ENCODE measurements at places on chromosomes 2 and 18.

- no peak for DNase-seq
Measured at GRCh38 chr2:65607662-65608305, 175.4 kb upstream of the SPRED2 start.

- DNase-seq = no peak
Measured at GRCh38 chr2:218508299-218508698, 59.9 kb downstream of the USP37 start.

DNA sequence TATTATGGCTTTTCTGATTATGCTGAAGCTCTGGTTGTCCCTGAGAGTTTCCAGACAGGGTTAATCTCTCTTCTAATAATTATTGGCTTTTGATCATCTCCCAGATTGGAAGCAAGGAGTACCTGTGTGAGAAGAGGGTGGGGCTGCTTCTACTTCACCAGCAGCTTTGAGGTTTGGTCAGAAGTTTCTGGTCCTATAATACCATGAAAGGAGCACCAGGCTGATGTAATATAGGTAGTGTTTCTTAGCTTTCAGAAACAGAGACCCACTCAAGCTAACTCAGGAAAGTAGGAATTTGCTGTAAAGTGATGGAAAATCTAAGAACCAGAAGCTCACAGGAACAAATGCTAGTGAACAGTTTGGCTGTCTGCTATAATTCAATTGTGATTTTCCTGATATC, 57.6 kb downstream of the SGPP2 start:
- DNase-seq = no peak

DNA sequence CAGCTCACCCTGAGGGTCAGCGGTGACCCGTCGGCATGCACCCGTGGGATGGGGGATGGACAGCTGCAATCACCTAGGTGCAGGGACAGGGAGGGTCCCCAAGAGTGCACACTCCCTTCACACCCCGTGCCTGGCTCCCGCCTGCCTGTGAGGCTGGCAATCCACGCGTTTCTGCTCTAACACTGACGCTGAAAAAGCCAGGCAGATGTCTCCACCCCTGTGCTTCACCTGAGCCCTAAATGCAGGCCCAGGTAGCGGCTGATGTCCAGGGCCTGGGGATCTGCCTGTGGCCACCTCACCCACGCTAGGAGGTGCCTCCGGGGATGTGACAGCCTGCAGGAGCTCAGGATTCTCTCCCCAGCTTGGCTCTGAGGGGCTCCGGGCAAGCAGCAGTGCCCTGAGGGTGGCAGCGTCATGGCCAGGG, 212.0 kb upstream of the SALL3 start:
- no peak for DNase-seq

- peak; percentile 30 for DNase-seq
Measured at GRCh38 chr2:174485788-174486562, 854 bp downstream of the GPR155 start.

DNA sequence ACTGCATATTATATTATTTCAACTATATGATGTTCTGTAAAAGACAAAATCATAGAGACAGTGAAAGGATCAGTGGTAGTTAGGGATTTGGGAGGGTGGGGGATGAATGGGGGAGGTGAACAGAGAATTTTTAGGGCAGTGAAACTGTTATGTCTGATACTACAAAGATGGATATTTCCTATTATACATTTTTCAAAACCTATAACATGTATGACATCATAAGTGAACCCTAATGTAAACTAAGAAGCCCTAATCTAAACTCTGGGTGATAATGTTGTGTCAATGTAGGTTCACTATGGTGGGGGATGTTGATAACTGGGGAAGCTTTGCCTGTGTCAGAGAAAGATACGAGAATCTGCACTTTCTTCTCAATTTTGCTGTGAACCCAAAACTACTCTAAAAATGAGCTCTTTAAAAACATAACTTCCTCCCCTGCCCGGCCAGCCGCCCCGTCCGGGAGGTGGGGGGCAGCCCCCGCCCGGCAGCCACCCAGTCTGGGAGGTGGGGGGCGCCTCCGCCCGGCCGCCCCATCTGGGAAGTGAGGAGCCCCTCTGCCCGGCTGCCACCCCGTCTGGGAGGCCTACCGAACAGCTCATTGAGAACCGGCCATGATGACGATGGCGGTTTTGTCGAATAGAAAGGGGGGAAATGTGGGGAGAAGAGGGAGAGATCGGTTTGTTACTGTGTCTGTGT, 234.4 kb downstream of the RPIA start:
- DNase-seq = no peak

GRCh38 chr2:43221763-43222474, 4.5 kb downstream of the ZFP36L2 start:
- peak; percentile 31 for DNase-seq

DNA sequence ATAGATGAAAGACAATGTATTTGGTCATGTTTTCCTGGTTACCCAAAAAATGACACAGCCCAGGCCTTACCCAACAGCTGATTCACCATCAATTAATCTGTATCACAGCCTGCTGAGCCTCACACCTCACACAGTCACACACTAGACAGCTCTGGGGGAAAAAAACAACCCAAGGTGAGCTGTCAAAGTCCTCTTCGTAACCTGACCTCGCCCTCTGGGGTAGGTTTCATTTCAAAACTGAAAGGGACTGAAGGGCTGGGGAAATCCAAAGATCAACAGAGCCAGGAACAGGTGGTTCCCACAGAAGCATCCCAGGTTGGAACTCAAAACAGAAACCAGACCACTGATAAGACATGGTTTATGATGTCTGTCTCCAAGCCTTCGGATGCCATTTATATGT, 18.2 kb upstream of the PCBP1 start:
- DNase-seq = no peak

DNA sequence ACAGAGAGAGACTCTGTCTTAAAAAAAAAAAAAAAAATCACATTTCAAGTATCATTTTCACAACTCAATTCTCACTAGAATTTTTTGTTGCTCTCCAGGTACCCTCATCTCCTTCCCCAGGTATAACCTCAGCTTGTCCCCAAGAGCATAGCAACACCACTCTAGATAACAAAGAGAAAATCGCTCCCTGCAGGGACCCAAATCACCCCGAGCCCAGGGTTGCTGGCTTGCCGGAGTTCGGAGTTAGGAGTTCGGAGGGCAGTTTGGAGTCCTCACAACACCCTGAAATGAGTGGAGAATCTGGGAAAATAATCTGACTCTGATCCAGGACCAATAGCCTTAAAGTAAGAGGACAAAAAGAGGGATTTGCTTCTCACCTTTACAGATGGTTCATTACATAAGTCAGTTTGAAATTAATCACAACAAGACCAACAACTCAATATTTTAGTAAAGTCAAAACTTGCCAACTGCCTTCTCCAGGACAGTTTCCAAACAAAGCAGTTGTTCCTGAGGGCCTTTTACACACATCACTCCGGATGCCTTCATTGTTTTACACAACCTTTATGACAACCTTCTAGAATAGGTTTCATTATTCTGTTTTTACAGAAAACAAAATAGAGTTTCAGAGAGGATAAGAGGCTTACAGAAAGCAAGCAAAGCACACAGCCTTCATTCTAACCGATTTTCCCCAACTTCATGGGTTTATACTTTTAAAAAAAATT, 59.1 kb downstream of the C2orf76 start:
- DNase-seq = no peak

GRCh38 chr18:22082408-22082807, 87.0 kb upstream of the GATA6 start:
- DNase-seq = no peak

DNA sequence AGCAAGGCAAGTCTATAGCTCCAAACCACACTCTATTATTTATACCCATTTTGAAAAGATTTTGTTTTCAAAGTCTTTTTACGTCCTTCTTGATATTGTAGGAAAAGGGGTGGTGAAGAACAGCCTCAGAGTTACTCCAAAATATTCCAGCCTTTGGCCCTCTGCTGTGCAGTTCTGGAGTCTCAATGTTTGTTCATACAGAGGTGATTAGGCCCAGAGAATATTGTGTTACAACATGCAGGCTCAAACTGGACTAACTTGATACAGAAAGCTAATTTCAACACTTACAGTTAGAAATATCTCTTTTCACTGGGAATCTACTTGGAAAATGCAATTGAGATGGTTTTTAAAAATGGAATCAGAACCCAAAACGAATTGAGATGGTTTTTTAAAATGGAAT, 40.4 kb upstream of the SLC25A52 start:
- no peak for DNase-seq

- DNase-seq = no peak
Measured at GRCh38 chr2:199458009-199458805, 468 bp upstream of the SATB2 start.

DNA sequence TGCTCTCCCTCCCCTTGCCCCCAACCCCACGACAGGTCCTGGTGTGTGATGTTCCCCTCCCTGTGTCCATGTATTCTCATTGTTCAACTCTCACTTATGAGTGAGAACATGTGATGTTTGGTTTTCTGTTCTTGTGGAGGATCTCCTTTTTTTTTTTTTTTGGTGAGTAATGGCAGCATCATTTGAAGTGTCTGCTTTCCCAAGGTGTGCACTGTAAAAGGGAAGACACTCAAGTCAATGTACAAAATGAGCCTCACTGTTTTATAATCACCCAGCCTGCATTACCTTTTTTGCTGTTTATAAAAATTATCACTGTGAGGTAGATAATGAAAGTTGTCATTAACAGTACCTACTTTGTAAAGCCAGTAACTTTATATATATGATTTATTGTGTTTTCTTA, 56.9 kb downstream of the INSIG2 start:
- DNase-seq = no peak

- DNase-seq = no peak
Measured at GRCh38 chr18:62496262-62496661, 26.6 kb upstream of the ZCCHC2 start.

GRCh38 chr2:218981881-218982585, 3.0 kb downstream of the FEV start:
- DNase-seq = peak; percentile 37

All from activated B cell treated with CpG ODN at 0.5 μM for 24 hours (primary cell).